ENCODE measurements at places on chromosomes 5 and 9.

GRCh38 chr9:130120299-130120587, 52.0 kb upstream of the NCS1 start:
- no peak for DNase-seq

GRCh38 chr5:55108661-55109060, 6.2 kb downstream of the GZMA start:
- DNase-seq = no peak

DNA sequence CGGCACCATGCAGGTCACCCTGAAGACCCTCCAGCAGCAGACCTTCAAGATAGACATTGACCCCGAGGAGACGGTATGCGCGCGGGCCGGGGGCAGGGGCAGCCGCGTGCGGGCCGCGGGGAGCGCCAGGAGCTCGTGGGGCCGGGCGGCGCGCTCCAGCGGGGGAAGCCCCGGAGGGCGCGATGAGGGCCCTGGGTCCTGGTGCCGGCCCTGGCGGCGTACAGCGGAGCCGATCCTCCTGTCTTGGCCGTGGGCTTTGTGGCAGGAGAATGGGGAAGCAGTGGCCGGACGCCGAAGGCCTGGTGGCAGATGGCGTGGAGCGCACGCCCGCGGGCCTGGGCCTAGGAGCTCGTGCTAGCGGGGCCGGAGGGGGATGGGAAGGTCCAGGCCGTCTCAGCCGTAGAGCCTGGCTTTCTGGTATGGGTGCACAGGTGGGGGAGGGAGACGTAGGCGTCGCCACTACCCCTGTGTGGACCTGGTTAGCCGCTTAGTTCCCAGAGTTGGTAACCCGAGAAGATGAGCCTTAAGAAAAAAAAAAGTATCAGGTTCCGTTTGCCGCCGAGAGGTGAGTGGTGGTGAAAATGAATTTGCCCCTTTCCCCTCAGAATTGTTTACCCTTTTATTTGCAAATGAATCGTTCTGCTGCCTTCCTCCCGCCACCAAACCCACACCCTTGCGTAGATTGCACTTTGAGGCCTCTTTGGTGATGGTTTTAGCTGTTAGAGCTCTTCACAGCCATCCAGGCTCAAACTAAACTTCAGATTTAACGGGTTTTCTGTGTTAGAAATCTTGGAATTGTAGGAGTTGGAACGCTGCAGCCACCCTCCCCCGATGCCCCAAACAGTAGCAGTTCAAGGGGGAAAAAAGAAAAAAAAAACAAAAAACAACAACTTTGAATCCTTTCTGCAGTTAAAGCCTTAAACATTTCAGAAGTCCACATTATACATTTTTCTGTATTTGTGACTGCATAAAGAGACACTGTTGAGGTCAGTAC, 841 bp downstream of the RAD23B start:
- peak; percentile 52 for DNase-seq

DNA sequence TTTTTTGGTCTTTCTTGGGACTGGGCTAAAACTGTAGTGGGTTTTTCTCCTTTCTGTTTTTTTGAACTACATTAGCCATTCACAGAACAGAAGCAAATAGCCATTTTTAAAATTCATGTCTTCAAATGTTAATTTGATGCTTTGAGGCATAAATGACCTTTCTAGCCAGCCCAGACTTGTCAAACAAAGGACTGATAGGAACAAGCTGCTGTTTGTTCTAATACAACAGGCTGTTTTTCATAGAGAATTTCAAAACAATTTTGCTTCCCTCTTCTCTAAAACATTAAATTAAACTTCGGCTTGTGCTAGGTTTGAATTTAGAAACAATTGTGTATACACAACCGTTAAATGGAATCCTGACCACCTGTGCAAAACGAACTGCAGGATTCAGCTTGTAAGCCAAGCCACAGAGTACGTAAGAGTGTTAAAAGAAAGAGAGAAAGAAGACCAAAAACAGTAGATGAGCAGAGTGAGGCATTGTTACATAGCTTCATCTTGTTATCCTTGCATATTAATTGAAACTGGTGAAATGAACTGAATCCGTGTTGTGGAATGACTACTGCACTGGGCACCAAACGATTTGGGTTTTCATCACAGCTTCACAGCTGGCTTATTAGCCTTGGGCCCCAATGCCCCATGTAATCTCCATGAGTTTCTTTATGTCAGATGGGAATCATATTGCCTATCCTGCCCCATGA, 100.0 kb downstream of the ZSWIM6 start:
- no peak for DNase-seq

- DNase-seq = no peak
These were observed 60.6 kb downstream of the PGM5 start for GRCh38 chr9:68416936-68417564.

GRCh38 chr5:159189310-159189709, 20.0 kb downstream of the RNF145 start:
- DNase-seq = no peak

GRCh38 chr5:159377653-159378052, 47.4 kb upstream of the IL12B start:
- DNase-seq = no peak

GRCh38 chr5:123265551-123265950, 157.7 kb downstream of the CEP120 start:
- no peak for DNase-seq

DNA sequence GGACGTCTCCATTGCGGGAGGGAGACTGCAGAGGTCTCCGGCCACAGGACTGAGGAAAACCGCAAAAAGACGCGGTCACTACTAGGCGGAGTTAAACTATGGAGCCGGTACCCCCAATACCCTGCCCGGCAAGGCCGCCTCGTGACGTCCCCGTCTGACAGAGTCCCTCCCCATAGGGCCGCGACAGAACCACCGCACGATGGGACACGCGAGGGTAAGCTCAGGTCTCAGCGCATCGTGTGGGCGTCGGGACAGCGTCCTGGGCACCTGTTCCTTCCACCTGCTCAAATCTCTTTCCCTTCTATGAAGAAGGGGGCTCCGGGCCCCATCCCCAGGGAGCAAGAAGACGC, 35.2 kb upstream of the GLDC start:
- peak; percentile 69 for DNase-seq

DNA sequence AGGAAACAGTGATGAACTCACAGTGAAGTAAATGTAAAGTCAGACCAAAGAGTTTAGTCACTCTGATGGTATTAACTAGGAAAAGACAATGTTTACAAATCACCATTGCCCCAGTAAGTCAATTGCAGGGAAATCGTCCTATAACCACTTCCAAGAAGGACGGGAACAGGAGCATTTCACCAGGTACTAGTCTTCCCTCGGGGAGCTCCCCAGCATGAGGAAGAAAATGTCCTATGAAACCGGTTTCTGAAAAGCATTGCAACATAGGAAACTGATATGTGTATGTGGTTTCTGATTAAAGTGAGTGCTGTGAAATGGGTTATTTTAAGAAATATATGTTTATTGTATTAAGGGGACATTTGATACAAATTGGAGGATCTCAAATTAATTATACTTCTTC, 626.7 kb upstream of the ADAMTS16 start:
- no peak for DNase-seq

DNA sequence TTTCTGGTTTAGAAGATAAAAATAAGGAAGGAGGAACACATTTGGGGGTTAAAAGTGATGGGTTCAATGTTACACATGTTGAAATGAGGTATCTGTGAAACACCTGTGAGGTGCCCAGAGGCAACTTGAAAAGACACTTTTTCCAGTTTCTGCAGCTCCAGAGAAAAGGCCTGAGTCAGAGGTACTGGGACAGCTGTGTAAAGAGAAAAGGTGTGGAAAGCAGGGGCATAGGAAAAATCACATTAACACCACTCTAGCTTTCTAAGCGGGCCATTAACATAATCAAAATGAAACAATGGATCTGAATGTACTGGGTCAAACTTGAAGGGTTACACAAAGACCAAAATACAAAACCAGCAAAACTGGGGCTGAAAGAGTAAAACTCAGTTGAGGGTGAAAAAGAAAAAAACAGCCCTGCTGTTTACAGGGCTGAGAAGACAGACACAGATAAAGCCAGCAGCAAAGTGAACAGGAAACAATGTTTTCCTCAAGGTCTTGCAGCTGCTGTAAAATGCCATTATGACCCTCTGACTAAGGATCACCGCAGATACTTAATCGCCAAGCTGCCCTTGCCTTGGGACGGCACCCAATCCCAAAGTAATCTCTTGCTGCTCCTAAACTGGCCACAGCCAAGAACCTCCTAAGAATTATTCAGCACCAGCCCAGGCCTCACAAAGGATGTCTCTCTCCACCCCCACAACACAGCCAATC, 104.7 kb downstream of the DROSHA start:
- DNase-seq = no peak

- DNase-seq = no peak
These were observed 69.4 kb upstream of the LHFPL2 start for GRCh38 chr5:78717674-78718584.

DNA sequence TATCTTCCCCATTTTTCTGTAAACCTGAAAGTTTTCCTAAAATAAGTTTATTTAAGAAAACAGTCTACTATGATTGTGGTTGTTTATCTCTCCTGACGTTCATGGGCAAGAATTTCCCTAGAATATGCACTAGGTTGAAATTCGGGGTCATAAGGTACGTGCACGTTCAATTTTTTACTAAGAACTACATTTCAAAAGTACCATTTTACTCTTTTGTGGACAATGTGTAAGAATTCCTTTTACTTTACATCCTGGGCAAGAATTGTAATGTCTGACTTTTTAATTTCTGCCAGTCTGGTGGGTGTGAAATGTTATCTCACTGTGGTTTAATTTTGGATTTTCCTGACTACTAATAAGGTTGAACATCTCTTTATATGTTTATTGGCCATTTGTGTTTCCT, 12.4 kb downstream of the IL5 start:
- no peak for DNase-seq

Measured in CD4-positive, alpha-beta T cell treated with Interleukin-10 for 1 hour (primary cell).